ENCODE measurements at places on chromosomes 3 and 15.

- DNase-seq: peak; percentile 7
Measured at GRCh38 chr3:58116161-58116955, 94.4 kb downstream of the DNASE1L3 start.

GRCh38 chr3:151319628-151320027 is 3.0 kb upstream of the GPR87 start:
- no peak for DNase-seq

DNA sequence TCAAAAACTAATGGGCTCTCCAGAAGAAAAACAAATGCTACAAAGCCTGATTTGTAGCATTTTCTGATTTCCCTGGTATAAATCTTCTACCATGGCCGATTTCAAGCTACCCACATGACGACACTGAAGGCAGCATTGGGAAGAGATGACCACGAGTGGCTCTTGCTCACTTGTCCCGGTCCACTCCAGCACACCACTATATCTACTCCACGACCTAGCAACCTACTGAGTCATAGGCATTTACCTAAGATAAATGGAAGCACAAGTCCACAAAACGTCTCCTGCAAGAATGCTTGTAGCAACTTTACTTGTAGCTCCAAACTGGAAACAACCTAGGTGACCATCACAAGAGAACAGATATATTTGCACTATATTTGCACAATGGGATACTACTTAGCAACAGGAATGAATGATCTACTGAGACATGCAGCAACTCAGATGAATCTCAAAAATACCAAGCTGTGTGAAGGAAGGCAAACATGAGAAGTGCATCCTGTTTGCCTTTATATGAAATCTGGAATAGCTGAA is 60.8 kb upstream of the HES1 start:
- no peak for DNase-seq

DNA sequence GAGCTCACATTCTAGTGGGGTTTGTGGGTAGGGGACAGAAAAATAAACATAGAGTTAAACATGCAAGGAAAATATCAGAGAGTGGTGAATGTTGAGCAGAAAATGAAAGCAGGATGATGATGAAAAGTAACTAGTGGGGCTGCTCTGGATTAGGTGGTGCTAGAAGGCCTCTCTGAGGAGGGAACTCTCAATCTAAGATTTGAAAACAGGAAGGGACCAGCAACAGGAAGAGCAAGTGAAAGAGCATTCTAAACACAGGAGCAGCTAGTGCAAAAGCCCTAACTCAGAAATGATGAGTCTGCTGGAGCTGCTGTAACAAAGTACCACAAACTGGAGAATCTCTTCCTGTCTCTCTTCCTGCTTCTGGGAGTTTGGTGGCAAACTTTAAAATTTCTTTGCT is 468.6 kb upstream of the AGTR1 start:
- DNase-seq: no peak

GRCh38 chr15:39921274-39921638 is 1.2 kb upstream of the GPR176 start:
- DNase-seq: no peak

DNA sequence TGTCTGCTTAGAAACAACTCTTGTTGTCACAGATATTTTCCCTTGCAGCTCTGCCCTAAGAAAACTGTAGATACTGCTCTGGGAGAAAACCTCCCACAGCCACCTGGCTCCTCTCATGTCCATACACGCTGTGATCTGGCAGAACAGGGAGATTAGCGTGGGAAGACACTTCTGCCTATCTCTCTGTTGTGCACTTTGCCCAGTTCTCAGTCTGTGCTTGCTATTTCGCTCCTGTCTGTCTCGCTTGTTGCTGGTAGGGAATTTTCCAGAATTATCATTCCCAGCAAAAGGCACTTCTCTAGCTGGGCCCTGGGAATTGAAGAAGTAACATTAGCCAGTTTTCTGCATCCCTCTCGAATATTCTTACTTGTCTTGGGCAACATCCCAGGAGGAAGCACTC is 8.1 kb upstream of the GATM start:
- DNase-seq: no peak

DNA sequence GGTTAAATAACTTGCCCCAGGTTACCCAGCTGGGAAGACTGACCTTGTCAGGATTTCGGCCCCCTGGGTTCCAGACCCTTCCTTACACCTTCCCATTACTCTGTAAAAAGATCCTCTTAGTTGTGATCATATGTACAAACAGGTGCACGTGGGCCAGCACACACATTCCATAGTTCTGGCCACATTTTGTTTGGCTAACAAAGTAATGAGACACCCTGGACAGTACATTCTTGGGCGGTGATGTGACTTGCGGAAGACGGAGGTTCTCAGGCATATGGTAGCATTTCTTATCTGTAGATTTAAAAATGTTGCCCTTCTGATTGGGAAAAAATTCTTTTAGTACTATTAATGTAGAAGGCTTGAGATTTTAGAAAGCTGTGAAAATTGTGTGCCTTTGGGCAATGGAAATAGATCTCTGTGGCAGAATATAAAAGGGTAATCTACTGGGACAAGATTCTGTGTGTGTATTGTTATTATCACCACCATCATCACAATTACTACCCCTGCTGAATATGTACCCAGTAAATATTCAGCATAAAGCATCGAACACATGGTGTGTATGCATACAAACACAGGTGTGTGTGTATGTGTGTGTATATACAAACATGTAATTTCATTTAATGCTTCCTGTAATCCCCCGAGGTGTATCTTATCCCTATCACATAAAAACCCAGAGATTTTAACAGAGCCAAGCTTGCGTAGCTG is 205.4 kb upstream of the UBE2E1 start:
- DNase-seq: no peak

GRCh38 chr3:60622349-60622748 is 628.9 kb downstream of the FHIT start:
- DNase-seq: no peak

DNA sequence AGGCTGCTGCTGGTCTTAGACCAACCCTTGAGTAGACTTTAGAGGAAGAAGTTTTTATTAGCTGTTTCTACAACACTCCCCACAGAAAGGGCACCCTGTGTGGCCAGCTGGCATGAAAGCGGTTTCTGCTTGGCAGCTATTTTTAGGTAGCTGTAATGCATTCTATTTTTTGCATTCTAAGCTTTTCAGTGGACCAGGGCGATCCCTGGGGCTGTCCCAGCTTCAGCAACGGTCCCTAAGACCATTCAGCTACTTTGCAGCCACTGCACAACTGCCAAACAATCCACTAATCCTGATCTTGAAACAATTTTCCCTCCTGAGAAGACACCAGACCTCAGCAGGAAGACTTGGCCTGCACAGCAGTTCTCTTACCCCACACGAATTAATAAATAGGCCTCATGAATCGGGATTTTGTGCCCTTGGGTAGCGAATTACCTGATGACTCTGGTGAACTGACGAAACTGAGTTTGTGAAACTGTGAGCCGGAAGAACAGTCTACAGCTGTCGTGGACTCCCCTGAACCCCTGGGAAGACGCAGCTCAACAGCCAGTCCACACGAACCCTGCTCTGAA is 14.6 kb upstream of the TFRC start:
- peak; percentile 72 for DNase-seq

DNA sequence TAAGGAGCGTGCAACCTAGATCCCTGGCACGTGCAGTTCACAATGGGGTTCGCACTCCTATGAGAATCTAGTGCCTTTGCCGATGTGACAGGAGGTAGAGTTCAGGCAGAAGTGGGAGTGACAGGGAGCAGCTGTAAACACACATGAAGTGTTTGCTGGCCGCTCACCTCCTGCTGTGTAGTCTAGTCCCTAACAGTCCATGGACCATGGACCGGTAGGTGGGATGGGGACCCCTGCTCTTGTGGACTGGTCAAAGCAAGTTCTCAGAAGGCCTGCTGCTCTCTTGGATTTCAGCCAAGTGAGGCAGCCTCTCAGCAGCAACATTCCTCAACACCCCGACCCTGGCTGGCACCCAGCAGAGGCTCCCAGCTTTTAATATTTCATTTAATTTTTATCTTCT is 58.2 kb upstream of the SNRPA1 start:
- DNase-seq: no peak

DNA sequence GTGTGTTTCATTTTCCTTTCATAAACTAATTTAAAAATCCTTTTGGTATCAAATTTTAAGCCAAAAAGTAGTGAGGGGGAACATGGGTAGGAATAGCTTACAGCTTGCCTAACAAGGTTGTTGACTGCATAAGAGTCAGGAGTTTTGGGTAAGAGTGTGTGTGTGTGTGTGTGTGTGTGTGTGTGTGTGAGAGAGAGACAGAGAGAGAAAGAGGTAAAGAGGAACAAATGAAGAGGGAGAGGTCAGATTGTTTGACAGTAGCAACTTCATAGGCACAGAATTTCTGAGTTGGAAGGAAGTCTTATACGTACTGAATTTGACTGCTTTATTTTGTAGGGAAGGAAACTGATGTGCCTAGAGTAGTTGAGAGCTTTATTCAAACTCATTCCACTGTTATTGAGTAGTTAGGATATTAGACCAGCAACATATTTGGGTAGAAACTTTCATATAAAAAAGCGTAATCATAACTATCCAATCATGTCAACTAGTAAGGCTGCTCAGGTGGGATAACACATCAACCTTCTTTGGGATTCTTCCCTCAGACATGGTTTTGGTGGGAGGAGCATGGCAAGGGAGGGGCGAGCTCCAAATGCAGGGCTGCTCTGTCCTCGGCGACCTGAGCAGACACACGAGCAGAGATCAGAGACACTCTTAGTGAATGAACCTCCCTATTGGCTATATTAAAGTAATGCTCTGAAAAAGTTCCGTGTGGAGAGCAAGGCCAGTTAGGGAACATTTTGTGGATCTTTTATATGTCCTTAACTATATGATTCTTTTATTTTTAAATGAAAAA is 86.4 kb downstream of the LPP start:
- DNase-seq: peak; percentile 68

DNA sequence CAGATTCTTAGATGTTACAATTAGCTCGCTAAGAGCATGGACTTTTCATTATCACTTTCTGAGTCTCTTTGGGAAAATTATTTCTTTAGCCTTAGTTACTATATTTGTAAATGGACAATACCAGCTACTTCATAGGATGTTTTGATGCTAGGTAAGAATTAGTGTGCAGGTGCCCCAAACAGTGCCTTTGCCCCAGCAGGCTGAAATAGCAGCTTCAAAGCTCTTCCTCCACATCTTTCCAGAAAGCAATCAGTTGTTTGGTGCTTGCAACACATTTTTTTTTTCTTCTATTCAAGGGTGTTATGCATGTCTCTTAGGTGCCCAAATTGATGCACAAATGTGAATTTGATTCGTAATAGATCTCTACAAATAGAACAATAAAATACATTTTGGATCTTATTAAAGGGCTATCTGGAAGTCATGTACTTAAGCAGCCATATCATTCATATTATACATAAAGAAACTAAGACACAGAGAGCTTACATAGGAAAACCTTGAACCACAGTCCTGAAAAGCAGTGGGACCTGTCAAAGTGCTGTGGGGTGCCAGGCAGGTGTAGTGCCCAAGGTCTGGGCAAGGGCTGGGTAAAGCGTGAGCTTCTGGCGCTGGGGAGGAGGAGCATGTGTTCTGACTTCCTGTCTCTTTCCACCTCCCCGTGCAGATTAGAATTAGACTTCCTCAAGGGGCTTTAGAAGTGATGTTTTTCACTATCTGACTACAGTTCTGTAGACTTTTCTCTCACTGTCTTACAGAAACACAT is 62.9 kb downstream of the FNDC3B start:
- peak; percentile 87 for DNase-seq

DNA sequence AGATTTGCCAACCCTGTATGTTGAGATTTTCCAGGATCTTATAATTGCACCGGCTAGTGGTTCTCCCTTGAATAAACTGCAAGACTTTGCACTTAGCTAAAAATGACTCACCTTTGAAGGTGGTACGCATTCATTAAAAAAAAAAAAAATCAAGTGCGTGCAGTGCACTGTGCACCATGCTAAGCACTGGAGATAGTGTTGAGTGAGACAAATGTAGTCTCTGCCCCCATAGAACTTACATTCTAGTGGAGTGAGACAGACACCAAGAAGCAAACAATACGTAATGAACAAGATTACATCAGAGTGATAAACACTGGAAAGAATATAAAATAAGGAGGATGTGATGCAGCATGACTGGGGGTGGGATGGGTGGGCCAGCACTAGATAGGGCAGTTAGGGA is 69.4 kb downstream of the ITPR1 start:
- DNase-seq: no peak

DNA sequence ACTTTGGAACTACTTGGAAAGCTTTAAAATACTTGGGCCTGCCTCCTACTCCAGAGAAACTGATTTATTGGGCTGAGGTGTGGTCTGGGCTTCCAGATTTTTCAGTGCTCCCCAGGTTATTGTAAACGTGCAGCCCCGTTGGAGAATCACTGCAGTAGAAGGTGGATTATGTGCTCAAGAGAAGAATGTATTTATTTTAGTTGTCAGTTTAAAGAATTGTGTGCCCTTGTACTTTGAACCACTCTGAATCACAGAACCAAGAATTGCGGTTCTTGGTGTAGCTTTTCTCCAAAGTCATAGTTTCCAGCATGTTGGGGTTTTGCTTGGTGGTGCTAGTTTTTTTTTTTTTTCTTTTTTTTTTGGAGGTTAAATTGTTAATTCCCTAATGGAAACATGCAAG is 1.6 kb downstream of the TATDN2 start:
- DNase-seq: no peak

DNA sequence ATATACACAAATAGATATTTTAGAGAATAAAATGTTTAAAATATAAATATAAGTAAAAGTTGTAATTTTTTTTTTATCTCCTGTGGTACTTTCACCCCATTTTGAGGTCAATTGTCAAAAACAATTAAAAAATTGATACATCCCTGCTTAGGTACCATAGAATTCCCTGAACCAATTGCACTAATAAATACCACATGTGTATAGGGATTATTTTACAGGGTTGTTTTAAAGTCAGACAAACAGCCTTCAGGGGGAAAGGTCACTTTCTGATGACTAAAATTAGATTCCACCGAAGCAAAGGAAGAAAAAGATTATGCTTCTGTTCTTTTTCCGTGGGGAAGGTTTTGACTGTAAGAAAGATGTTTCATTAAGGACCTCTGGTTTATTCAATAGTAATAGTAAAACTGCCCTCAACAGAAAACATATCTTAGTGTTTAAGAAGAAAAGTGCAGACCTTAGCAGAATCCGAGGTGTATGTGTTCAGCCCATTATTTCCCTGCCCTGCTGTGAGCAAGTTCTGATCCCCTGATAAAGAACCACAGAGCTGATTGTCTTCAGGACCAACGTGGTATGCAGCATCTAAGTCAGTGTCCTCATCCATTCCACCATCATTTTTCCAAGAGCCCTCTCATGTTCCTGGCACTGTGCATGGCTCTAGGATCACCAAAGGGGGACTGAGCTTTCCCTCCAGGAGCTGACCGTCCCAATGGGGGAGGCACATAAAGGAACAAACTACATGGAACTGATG is 132.9 kb upstream of the IL12A start:
- DNase-seq: no peak

GRCh38 chr3:147231111-147231510 is 175.2 kb downstream of the ZIC4 start:
- no peak for DNase-seq

GRCh38 chr15:51104512-51104911 is 9.8 kb upstream of the TNFAIP8L3 start:
- DNase-seq: no peak

GRCh38 chr15:39299486-39300267 is 281.2 kb upstream of the THBS1 start:
- no peak for DNase-seq

GRCh38 chr15:78061963-78062427 is 15.5 kb downstream of the TBC1D2B start:
- DNase-seq: peak; percentile 84

- DNase-seq: no peak
Measured at GRCh38 chr3:127792541-127793292, 29.6 kb downstream of the MGLL start.

- DNase-seq: no peak
Measured at GRCh38 chr3:125220727-125221429, 8.3 kb upstream of the SLC12A8 start.

Data from NAMALWA (cell line).